ENCODE measurements at places on chromosomes 4 and X.

DNA sequence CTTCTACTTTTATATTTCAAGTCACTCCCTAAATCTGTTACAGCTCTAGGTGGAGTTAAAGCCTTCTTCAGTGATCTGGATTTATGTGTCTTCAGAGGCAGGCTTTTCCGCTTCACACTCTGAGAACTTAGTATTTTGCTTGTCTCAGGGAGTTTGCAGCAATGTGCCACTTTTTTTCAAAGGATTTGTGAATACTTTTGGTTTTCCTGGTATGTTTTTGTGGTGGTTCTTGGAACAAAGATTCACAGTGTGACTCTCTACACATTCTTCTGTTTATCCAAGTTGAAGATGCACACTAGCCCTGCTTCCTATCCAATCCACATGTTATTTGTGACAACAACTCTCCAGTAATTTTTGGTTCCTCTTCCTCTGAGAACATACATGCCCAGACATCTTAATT is 1253.7 kb downstream of the TECRL start:
- no peak for DNase-seq

- DNase-seq: no peak
These were observed 60.1 kb upstream of the PLAC1 start for GRCh38 chrX:134718105-134718965.

- DNase-seq: no peak
These were observed 18.6 kb downstream of the CXCL13 start for GRCh38 chr4:77624213-77624612.

GRCh38 chrX:26580021-26580420 is 364.1 kb downstream of the MAGEB5 start:
- DNase-seq: no peak

GRCh38 chr4:174429701-174430410 is 92.4 kb downstream of the HPGD start:
- no peak for DNase-seq

DNA sequence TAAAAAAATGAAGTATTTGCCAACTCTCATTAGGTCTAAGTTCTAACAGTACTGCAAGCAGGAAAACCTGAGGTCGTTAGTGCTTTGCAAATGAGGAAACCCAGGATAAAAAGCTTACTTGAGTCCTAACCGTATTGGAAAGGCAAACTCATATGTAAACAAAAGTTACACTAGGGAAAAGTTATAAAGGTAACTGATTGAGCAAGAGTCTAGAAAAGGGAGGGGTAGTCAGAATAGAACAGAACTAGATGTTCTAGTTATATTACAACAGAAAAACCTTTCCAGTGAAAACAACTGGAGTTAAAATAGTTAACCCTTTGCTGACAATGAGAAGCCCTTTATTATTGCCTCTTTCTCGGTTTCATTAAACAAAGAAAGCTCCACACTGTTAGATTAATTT is 66.4 kb upstream of the MAOA start:
- no peak for DNase-seq

DNA sequence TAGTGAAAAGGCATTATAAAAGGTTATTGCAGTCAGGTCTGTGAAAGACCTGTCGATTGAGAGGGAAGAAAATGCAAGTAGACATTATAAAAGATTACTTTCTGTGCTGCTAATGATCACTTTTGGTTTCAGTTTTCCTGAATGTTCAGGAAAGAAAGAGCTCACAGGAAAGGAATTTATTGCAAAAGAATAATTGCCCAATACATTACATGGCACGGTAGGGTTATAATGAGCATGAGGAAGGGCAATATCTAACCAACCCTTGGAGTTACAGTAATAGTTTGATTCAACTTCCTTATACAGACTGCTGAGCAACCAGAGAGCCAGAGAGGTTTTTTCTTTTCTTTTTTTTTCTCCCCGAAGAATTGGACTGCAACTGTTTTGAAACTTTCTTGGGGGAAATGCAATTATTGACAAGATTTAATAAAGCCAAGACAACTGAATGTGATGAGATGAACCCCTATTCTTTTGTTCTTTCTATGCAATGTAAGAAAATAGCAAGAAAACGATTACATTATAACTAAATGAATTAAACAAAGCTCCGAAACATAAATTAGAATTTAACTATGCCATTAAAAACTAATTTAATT is 247.0 kb downstream of the C4orf33 start:
- no peak for DNase-seq

DNA sequence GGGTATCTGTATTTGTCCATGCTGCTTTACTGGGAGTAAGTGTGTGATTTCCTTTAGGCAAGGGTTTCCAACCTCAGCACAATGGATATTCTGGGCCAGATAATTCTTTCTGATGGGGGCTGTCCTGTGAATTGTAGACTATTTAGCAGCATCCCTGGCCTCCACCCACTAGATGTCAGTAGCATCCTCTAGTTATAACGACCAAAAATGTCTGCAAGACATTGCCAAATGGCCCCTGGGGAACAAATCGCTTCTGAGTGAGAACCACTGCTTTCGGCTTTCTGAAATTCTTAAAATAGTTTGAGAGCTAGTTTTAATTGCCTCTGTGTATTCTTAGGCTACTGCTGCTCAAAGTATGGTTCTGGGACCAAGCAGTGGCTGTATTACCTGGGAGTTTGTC is 81.2 kb upstream of the GPM6B start:
- no peak for DNase-seq

DNA sequence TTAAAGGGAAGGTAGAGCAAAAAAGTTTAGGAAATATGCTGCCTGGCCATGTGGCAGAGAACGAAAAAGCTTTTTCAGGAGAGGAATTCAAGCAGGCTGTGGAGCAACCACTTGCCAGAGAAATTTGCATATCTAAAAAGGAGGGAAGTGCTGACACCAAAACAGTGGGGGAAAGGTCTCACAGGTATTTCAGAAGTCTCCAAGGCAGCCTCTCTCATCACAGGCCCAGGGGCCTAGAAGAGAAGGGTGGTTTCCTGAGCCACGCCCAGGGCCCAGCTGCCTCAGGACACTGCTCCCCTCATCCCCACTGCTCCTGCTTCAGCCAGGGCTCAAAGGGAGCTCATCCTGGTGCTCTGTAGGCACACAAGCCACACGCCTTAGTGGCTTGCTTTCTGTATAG is 29.9 kb upstream of the STS start:
- DNase-seq: no peak

DNA sequence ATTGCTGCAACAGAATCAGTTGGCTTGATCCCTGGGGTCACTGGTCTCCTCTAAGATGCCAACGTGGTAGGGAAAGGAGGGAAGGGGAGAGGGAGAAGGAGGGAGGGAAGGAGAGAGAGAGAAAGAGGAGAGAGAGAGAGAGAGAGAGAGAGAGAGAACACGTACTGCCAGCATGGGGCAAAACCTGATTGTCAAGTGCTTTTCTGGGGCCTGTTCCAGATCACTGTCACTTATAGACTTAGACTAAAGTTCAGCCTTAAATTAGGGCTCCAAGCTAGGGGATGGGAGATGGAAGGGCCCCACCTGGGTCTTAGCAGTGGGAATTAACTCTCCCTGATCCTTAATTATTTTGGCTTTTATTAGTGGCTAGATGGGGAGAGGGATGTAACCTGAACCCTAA is 12.9 kb downstream of the SHROOM4 start:
- DNase-seq: no peak

DNA sequence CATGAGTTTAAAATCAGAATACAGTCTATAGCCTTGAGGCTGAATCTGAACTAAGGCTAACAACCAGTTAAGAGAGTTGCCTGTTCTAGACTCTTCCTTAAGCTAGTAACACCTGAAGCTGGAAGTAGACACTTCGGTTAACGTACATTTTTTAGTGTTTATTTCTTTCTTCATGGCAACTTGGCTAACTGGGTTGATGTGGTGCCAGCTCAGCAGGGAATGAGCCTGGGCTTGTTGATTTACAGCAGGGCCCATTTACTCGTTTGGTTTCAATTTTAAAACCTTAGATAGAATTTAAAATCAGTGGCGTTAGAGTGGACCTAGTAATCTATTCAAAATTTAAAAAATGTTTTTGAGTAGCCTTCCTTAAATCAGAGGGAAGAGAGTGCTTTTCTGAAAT is 137.6 kb upstream of the ESX1 start:
- DNase-seq: no peak

DNA sequence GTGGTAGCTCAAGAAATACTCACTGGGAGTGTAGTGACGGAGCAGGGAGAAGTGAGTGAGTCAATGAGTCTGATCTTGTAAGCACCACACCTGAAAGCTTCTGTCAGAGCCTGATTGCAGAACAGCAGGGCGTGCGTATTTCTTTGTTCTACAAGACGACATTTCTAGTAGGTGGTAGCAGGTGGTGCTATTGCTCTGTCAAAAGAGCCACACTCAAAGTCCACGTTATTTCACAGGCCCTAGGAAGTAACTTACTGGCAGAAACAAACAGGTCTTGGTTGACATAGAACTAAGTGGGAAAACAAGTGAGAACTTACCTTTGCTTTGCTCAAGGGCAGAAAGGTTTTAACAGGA is 46.4 kb upstream of the SPRY1 start:
- no peak for DNase-seq

DNA sequence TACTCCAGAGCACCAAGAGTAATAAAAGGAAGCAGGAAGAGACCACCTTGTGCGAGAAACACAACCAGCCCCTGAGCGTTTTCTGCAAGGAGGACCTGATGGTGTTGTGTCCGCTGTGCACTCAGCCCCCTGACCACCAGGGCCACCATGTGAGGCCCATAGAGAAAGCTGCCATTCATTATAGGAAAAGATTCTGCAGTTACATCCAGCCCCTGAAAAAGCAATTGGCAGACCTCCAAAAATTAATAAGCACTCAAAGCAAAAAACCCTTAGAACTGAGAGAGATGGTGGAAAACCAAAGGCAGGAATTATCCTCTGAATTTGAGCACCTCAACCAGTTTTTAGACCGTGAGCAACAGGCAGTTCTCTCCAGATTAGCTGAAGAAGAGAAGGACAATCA is 5.7 kb downstream of the TRIM75 start:
- DNase-seq: no peak

DNA sequence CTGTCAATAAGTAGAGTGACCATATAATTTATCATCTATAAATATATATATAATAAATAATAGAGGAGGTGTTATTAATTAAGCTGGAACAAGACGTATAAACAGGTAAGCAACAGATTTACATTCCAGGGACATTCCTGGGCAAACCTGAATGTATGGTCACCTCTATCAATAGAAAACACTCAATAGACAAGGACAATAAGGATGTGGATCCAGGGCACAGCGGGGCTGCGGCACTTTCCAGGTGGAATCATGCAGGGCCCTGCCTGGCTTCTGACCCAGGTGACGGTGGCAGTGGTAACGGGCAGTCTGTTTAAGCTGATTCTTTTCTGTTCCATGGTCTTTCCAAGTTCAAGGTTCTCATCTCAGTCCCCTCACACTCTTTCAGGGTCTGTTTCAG is 22.5 kb downstream of the ENPEP start:
- no peak for DNase-seq

GRCh38 chr4:76799140-76799539 is 98.8 kb downstream of the SOWAHB start:
- DNase-seq: no peak

DNA sequence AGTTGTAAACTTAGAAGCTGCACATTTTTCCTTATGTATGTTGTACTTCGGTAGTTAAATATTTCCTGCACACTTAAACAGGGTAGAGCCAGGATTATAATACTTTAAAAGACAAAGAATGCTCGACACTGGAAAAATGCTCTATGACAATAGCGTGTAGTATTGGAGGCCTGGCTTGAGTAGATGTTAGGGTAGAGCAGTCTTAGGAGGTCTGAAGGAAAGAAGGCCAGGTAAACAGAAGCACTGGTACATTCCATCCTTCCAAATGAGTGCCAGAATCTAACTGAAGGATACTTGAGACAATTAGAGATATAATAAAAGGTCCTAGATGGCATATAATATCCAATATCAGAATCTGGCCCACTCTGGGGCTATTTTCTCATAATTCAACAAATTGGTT is 42.3 kb downstream of the ATXN3L start:
- DNase-seq: no peak

- no peak for DNase-seq
These were observed 68.0 kb downstream of the LUZP4 start for GRCh38 chrX:115357326-115358120.

- no peak for DNase-seq
These were observed 2.7 kb downstream of the TMEM165 start for GRCh38 chr4:55398461-55398860.

DNA sequence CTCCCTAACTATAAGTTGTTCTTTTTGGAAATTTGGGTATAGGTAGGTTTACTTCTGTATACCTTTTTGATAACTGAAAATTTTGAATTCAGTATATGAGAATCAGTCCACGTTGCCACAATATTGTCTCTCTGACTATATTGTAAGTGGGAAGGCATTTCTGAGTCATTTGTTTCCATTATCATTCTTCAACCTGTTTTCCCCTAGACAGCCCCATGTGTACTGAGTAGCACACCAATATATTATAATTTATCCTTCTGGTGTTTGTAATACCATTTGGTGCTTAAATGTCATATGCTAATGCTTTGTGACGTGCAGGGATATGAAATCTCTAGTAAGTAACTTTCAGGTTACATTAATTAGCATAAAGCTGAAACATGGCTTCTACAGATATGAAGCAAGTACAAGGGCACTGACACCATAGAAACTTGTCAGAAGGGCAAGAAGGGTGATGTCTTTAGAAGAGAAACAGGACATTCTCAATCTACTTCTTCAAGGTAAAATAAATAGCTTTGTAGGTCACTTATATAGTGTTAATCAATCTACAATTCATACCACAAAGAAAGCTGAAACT is 27.7 kb downstream of the PAK3 start:
- no peak for DNase-seq

- no peak for DNase-seq
These were observed 497.1 kb upstream of the TENM3 start for GRCh38 chr4:181745933-181746625.

DNA sequence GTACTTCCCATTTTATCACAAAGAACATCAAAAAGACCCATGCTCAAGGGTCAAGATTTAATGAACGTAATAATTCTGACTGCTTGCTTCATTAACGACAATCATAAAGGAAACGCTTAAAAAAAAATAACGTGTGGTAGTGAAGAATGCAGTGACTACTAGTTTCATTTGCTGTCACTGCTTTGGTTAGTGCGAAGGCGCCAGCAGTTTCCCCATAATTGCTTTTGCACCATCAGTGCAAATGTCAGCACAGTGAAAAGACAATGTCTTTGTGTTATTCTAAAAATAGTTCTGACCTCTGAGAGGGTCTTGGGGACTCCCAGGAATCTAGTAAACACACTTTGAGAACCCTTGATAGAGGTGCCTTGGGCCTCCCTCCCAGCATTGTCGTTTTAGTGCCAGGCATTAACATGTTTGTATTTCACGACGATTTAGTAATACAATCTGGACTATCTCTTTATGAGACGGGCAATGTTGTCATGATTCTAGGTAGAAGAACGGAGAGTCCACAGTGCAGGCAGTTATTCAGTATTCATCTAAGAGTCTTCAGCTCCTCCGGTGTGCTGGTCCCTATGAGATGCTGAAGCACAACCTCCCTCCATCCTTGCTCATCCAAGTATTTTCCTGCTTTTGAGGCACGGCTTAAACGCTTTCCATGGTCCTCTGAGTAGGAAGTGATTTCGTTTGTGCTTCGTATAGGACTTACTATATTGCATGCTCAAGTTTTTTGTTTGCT is 71.0 kb downstream of the AFF1 start:
- peak; percentile 11 for DNase-seq

GRCh38 chr4:172173206-172173605 is 360.0 kb downstream of the GALNTL6 start:
- no peak for DNase-seq

- no peak for DNase-seq
These were observed 2.3 kb upstream of the METTL14 start for GRCh38 chr4:118682928-118683327.

GRCh38 chr4:87058356-87059073 is 123.7 kb downstream of the AFF1 start:
- peak; percentile 18 for DNase-seq

- DNase-seq: no peak
These were observed 26.2 kb downstream of the ARL9 start for GRCh38 chr4:56531823-56532222.

All from activated CD8-positive, alpha-beta memory T cell treated with anti-CD3 and anti-CD28 coated beads for 48 hours (primary cell).